ENCODE measurements at places on chromosomes 7 and 10.

GRCh38 chr10:124001391-124002148 is 91.8 kb downstream of the CHST15 start:
- no peak for DNase-seq

DNA sequence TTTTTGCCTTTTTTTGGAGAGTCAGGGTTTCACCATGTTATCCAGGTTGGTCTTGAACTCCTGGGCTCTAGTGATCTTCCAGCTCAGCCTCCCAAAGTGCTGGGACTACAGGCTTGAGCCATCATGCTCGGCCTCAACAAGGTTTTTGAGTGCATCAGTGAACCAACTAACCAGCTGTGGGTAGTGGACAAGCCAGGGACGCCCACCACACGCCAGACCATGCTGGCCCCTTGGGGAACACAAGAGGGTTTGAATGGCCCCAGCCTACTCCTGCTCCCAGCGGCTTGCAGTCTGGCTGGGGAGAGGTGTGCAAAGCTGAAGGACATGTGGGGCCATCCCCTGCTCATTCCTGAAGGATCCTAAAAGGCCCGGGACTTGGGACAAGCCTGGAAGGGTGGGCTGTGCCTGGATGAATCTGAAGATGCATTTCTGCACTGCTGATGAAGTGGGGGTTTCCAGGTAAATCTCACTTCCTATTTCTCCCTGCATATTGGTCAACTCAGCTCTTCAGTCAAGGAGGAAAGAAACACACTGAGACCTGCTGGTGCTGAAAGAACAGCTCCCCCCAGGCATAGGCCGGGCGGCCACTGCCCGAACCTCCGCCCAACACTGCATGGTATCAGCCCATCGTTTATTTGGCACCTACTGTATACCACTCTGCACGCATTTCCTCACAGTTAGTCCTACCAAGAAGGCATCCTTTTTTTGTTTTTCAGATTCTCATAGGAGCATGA is 6.9 kb downstream of the MMD2 start:
- DNase-seq: no peak

- DNase-seq: no peak
These were observed 440.7 kb upstream of the AKR1E2 start for GRCh38 chr10:4385231-4385870.

DNA sequence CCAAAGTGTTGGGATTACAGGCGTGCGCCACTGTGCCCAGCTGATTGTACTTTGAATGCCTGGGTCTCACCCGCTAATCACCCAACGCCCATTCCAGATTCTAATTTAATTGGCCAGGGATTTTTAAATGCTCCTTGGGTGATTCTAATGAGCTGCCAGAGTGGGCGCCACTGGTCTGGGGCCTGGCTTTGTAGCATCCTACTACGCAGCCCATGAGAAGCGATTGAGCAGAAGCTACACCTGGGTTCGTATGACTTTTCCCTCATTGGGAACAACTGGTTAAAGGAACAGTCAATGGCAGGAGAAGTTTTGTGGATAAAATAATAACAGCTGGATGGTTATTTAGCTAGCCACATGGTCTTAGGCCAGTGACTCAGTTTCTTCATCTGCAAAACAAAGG is 108.0 kb downstream of the SPAG6 start:
- no peak for DNase-seq

DNA sequence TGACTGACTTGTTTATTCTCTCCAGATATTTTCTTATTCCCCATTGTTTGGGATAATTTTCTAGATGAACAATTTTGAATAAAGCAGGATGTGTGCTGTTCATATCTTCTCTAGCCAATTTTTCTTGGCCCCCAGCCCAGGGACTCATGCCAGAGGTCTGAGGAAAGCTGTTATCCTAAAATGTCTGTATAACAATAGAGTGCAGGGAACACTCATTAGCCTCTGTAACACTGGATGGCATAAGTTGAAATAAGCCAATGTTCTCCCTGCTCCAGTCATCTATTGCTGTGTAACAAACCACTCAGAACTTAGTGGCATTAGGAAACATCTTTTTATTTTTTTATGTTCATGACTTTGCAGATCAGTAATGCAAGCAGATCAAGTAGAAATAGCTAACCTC is 121.7 kb upstream of the TRIM24 start:
- no peak for DNase-seq

DNA sequence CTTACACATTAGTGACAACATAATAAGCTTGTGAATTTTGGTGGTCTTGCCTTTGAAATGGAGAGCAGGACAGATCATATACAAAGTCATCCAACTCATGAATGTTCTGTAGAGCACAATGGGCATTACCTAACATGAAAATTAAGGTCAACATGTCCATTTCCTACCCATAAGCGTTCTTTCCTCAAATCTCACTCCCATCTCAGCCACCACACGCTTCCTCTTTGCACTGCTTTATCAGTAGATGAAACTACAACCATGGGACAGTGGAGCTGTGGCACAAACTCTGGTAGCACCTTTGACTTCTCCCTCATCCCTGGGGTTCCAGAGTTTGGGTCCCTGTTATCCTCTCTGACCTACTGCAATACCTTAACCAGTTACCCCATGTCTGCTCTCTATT is 2.2 kb downstream of the PON2 start:
- DNase-seq: no peak

GRCh38 chr10:60735244-60735643 is 43.0 kb upstream of the CDK1 start:
- no peak for DNase-seq

GRCh38 chr7:24874791-24875190 is 105.2 kb downstream of the OSBPL3 start:
- no peak for DNase-seq

DNA sequence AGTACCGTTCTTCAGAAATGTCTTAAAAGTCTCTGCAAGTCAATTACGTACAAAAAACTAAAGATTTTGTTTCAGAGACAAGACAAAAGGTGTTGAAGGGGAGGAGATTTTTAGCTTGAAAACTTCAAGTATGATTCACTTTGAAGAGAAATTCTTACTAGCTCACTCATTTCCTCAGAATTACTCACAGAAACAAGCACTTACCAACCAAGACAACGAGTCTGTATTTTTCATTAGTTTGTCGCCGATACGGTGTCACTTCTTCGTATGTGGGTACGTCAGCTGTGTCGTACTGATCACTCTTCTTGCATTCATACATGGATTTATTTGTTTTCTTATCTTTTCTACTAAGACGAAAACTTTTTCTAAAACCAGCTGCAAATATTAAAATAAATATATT is 90.6 kb upstream of the ODAD2 start:
- peak; percentile 59 for DNase-seq

- DNase-seq: no peak
These were observed 7.9 kb downstream of the CEP41 start for GRCh38 chr7:130432886-130433285.

DNA sequence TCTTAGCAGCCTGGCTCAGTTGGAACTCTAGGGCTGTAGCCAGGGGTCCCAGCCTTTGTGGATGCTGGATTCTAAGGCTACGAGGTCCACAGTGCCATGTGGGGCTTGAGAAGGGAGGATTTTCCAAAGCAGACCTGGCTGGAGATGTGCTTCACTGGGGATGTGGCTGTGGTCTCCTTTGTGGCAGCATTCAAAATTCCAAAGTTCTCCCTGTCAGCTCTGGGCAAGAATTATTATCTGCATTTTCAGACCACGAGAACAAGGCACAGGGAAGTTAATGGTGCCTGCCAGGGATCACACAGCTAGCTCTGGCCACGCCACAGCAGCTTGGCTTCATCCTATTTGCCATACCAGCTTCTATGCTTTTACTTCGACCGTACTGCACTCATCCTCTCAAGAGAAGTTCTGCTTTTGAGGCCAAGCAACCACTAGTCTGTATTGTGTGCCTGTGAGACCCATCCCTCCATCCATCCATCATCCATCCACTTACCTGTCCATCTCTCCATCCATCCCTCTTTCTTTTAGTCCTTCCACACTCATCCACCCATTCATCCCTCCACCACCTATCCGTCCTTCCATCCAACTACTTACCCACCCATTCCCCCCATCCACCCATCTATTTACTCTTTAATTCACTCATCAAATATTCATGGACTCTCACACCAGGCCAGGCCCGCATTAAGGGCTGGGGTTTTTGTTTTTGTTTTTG is 71.5 kb downstream of the ZMIZ1 start:
- DNase-seq: no peak

GRCh38 chr10:7857262-7857661 is 39.0 kb downstream of the TAF3 start:
- DNase-seq: no peak

DNA sequence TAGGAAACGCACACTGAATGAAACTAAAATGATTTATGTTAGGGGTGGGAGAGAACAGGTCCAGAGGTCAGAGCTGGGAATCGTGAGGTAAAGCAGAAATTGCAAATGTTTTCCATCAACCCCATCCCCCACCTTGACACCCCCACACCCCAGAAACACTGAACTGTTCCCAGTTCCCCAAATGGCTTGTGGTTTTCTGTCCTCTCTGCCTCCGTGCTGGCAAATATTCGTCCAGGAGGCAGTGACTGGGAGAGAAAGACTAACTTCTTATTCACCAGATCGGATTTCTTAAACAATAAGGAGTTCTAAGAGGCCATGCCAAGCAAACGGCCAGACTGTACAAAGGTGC is 730 bp upstream of the RASSF4 start:
- DNase-seq: no peak

GRCh38 chr7:24422441-24423010 is 138.5 kb downstream of the NPY start:
- no peak for DNase-seq
